ENCODE measurements at places on chromosomes 2 and 18.

GRCh38 chr2:191703079-191703725 lies 25.3 kb downstream of the NABP1 start:
- no peaks in the 10 kb centered on the region for H3K27me3 ChIP-seq
- H3K27ac ChIP-seq, result no peak overlapping the region
- ATAC-seq, result no peak
- H3K4me3 ChIP-seq, result no peak overlapping the region
- H3K36me3 ChIP-seq, result peaks cover 42% of the 10 kb centered on the region
- H3K4me1 ChIP-seq, result no peaks in the 10 kb centered on the region

DNA sequence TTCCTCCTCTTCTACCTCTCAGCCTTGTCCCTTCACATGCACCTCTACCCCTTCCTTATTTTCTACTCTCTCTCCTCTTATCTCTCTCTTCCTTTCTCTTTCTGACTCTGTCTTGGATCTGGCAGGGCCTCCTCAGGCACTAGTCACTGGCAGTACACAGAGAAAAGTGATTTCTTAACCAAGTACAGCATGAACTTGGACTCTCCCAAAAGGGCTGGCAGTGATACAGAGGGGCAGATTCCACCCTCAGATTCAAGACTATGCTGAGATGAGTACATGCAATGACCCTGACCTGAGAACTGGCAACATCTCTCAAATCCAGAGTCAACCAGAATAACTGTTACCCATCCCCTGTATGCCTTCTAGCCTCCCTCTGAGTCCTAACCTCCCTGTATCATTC lies 4.3 kb downstream of the AOX1 start:
- H3K4me1 ChIP-seq, result no peaks in the 10 kb centered on the region
- H3K27ac ChIP-seq, result no peak overlapping the region
- no peak for ATAC-seq
- no peaks in the 10 kb centered on the region for H3K36me3 ChIP-seq
- H3K27me3 ChIP-seq, result peaks cover 18% of the 10 kb centered on the region

DNA sequence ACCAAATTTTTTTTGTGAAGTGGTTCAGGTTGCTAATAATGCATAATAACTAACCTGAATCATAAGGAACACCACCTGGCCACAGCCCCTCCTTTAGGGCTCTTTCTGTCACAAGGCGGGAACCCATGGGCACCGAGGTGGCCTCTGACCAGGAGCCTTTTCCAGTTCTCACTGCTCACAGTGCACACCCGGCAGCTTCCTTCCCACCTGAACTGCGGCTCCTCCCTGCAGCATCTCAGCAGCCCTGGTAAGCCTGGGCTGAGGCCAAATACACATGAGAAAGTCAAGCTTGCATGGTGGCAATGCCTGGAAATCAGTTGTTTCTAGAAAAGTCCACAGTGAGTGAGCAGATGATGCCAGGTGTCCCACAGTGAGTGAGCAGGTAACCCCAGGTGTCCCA lies 77.6 kb upstream of the SNTG2 start:
- H3K27ac ChIP-seq, result no peak overlapping the region
- ATAC-seq, result no peak
- H3K4me1 ChIP-seq, result no peaks in the 10 kb centered on the region
- peaks cover 7% of the 10 kb centered on the region for H3K27me3 ChIP-seq
- H3K36me3 ChIP-seq, result no peaks in the 10 kb centered on the region

- peaks cover 52% of the 10 kb centered on the region for H3K36me3 ChIP-seq
- H3K4me1 ChIP-seq, result peaks cover 8% of the 10 kb centered on the region
- no peaks in the 10 kb centered on the region for H3K27me3 ChIP-seq
- peak overlapping the region; percentile 26 for H3K27ac ChIP-seq
Measured at GRCh38 chr2:232781765-232782164, 5.4 kb upstream of the KCNJ13 start.

GRCh38 chr2:136141510-136142149 lies 23.7 kb upstream of the CXCR4 start:
- ATAC-seq, result no peak
- no peak overlapping the region for H3K4me3 ChIP-seq
- peaks cover 31% of the 10 kb centered on the region for H3K4me1 ChIP-seq
- no peaks in the 10 kb centered on the region for H3K27me3 ChIP-seq

DNA sequence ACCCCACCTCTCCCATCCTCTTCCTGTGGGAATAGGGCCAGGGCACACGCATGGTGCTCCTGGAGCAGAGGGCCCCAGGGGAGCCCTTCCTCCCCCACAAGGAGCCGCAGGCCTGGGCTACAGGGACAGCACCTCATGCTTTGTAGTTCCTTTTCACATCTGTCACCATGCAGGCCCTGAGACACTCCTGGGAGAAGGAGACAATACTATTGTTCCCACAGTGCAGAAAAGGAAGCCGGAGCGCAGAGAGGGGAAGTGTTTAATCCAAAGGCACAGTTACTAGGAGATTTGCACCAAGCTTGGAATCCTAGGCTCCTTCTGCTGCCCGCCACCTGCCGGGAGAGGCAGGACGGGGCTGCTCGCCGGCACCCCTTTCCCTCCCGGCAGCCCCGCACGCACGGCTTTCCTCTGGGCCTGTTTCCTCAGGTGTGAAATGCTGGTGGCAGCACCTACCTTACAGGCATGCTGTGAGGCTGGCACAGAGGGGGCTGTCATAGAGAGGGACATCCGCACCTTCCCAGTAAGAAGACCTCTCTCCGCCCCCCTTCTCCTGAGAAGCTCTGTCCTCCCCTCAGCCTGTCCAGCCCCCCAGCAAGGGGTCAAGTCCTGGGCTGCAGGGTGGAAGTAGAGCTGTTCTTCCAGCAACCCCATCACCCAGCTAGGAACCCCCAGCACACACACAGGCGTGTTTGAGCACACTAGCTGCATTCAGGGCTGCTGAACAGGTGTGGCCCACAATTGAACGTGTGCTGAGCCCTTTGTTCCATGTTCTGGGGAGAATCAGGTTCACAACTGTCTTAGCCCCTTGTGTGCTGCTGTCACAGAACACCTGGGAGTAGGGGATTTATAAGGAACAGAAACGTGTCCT lies 62.6 kb downstream of the SMAD7 start:
- H3K4me1 ChIP-seq, result peaks cover 5% of the 10 kb centered on the region
- H3K27ac ChIP-seq, result no peak overlapping the region
- no peak overlapping the region for H3K4me3 ChIP-seq
- no peaks in the 10 kb centered on the region for H3K36me3 ChIP-seq

DNA sequence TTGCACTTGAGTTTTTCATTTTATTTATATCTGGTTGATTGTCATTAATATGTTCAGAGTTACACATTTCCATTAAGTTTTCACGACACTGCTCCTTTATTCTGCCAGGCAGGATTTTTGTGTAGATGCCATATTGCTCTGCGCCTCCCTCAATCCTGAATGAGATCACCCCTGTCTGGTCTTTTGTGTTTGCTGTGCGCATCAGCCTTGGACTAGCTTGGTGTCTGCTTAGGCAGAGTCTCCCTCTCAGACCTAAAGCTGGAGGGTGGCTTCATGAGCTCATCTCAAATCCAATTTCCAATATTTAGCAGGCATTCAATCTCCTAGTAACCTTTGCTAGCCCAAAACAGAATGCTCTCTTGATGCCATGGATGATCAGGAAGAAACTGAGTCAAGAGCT lies 137.4 kb downstream of the SMAD7 start:
- peaks cover 21% of the 10 kb centered on the region for H3K36me3 ChIP-seq
- H3K4me3 ChIP-seq, result peak overlapping the region; percentile 49
- peak overlapping the region; percentile 73 for H3K27ac ChIP-seq
- H3K4me1 ChIP-seq, result peaks cover 51% of the 10 kb centered on the region
- H3K27me3 ChIP-seq, result no peaks in the 10 kb centered on the region
- no peak for ATAC-seq

GRCh38 chr2:226304308-226304707 lies 495.3 kb downstream of the IRS1 start:
- H3K27ac ChIP-seq, result no peak overlapping the region
- peaks cover 4% of the 10 kb centered on the region for H3K27me3 ChIP-seq
- no peak for ATAC-seq
- H3K4me3 ChIP-seq, result no peak overlapping the region

DNA sequence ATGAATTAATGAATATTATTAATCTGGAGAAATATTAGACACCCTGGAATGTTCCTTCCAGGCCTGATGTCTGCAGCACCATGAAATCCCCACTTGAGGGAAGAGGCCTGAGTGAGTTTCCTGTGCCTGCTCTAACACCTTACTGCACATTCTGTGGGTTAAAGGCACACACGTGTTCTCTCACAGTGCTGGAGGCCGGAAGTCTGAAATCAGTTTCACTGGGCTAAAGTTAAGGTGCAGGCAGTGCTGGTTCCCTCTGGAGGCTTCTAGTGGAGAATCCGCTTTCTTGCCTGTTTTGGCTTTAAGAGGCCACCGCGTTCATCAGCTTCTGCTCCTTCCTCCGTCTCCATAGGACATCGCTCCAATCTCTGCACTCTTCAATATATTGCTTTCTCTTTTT lies 48.7 kb downstream of the ACKR3 start:
- ATAC-seq, result no peak
- no peak overlapping the region for H3K27ac ChIP-seq
- no peak overlapping the region for H3K4me3 ChIP-seq

DNA sequence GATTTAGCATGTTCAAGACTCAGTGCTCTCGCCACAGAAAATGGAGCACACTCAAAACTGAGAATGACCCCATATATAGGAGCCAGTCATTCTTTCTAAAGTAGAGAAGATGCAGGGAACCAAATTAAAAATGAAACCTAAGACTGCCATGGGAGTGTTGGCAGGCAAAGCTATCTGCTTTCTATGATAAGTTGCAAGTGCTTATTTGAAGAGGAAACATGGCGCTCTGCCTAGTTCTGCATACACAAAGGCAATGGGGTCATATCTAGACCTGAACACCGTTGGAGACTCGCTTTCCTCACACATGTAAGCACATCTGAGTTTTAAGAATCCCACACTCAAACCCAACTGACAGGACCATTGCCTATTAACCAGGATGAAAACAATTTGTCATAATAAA lies 292.5 kb downstream of the ALK start:
- no peak overlapping the region for H3K27ac ChIP-seq
- H3K4me1 ChIP-seq, result no peaks in the 10 kb centered on the region
- H3K27me3 ChIP-seq, result peaks cover 43% of the 10 kb centered on the region
- ATAC-seq, result no peak
- no peaks in the 10 kb centered on the region for H3K36me3 ChIP-seq

DNA sequence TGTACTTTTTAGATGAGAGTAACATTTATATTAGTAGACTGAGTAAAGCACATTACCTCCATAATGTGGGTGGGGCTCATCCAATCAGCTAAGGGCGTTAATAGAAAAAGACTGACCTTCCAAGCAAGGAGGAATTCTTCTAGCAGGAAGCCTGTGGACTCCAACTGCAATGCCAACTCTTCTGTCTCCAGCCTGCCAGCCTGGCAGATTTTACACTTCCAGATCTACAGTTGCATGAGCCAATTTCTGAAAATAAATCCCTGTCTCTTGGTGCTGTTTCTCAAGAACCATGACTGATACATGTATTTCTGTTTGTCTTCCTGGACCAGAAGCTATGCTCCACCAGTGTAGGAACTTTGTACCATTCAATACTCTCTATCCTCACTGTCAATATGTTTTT lies 69.0 kb upstream of the LMAN1 start:
- H3K4me3 ChIP-seq, result no peak overlapping the region
- peaks cover 17% of the 10 kb centered on the region for H3K27me3 ChIP-seq
- no peaks in the 10 kb centered on the region for H3K4me1 ChIP-seq
- no peak for ATAC-seq
- H3K27ac ChIP-seq, result no peak overlapping the region

DNA sequence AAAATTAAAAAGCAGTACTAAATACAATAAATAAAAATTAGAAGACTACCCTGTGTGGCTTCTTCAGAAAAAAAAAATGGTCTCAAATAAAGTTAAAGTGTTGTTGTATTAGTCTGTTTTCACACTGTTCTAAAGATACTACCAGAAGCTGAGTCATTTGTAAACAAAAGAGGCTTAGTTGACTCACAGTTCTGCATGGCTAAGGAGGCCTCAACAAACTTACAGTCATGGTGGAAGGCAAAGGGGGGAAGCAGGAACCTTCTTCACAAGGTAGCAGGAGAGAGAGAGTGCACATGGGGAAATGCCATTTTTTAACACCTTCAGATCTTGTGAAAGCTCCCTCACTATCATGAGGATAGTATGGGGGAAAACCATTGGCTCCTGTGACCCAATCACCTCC lies 612.8 kb downstream of the RNF144A start:
- H3K36me3 ChIP-seq, result no peaks in the 10 kb centered on the region
- H3K4me3 ChIP-seq, result no peak overlapping the region
- H3K27ac ChIP-seq, result peak overlapping the region; percentile 39
- peak; percentile 91 for ATAC-seq
- H3K4me1 ChIP-seq, result peaks cover 20% of the 10 kb centered on the region

- no peak for ATAC-seq
- no peak overlapping the region for H3K4me3 ChIP-seq
- H3K36me3 ChIP-seq, result no peaks in the 10 kb centered on the region
- H3K4me1 ChIP-seq, result no peaks in the 10 kb centered on the region
- no peak overlapping the region for H3K27ac ChIP-seq
Measured at GRCh38 chr2:100857915-100858314, 38.0 kb downstream of the NPAS2 start.

DNA sequence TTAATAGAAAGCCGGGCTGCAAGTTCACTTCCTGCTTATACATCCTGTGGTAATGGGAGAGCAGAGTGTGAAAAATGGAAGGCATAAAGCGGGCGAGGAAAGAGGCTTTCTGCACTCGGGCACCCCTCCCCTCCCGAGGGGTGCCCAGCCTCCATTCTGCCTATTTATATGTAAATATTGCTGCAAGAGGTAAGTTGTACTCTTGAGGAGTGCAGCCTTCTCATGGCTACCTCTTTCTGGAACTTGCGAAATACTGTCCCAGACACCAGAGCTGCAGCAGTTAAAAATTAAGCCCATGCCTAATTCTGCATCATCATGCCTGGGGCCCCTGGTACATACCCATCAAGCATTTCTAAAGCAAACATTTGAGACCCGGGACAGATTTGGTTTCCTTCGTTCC lies 156.0 kb downstream of the GBX2 start:
- H3K4me1 ChIP-seq, result no peaks in the 10 kb centered on the region
- no peak overlapping the region for H3K27ac ChIP-seq

DNA sequence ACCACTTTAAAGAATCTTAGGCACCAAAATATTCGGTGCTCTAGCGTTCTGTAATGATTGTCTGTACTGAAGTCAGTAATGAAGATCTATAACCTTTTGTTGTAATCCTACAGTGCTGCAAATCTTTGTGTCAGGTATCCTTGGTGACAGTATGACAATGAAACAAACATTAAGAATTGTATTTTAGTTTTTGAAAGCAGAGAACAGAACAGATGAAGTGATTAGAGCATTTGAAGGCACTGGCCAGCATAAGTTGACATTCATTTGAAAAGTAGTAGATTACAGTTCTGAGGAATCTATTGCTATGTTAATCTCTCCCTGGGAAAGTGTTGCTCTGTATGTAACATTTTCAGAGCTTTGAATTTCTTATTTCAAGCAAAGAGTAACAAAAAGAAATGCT lies 451.2 kb downstream of the NUP35 start:
- no peak overlapping the region for H3K4me3 ChIP-seq
- no peak overlapping the region for H3K27ac ChIP-seq
- no peaks in the 10 kb centered on the region for H3K36me3 ChIP-seq
- no peaks in the 10 kb centered on the region for H3K4me1 ChIP-seq
- ATAC-seq, result no peak
- H3K27me3 ChIP-seq, result no peaks in the 10 kb centered on the region

- H3K4me1 ChIP-seq, result no peaks in the 10 kb centered on the region
- H3K27me3 ChIP-seq, result no peaks in the 10 kb centered on the region
- no peak overlapping the region for H3K4me3 ChIP-seq
- H3K36me3 ChIP-seq, result no peaks in the 10 kb centered on the region
- no peak for ATAC-seq
Measured at GRCh38 chr2:129117434-129117833, 798.8 kb upstream of the HS6ST1 start.
